NCI-H82 (cell line): ENCODE measurements at places on chromosomes 1 and 21.

- DNase-seq = peak; percentile 55
Observed at GRCh38 chr1:59814901-59815825, at the start of gene HOOK1. TSS of gene HOOK1 (plus strand) at chr1:59814949. CDS start at chr1:59815118, 169 bp downstream.

- no peak for DNase-seq
Observed at GRCh38 chr1:55854911-55855310, 639.7 kb upstream of the USP24 start.

DNA sequence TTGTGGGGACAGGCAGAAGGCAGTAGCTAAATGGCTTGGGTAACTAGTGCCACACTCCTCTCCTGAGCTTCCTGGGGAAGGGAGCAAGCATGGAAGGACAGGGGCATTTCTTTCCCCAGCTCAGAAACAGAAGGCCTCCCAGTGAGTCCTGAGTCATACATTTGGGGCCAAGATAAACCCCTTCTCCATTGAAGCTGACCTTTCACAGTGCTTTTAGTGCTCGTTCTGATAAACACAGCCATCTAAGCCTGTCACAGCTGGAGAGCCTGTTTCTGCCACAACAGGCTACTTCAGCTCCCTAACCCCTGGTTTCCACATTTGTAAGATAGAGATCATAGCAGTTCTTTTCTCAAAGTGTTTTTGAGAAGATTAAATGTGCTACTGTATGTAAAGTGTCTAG is 374.0 kb downstream of the LMX1A start:
- DNase-seq = no peak

DNA sequence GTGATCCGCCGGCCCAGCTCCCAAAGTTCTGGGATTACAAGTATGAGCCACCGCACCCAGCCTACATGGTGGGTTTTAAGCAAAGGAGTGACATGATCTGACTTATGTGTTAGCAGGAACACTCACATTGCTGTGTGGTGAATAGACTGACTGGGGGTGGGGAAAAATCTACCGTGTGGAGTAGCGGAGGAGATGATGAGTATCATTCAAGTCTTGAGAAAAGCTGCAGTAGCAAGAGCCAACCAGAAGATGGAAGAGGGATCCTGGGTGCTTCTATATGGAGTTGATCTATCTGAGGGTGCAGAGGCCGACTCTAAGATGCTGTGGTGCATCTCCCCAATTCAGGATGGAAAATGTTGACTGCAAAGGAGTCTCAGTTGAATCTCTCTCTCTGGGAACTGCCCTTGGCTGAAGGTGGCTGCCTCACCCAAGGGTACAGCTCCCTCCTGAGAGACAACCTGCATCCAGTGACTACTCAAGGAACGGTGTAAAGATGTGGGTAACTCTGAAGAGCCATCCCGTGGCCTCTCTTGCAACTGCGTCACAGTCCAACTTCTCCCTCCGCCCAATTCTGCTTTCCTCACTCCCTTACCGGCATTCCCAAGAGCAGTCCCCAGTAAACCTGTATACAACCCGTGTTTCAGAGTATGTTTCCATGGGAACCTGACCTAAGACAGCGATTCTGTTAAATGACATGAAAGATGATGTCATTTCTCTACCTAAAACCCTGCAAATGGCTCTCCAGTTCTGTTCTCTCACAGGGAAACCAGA is 7.4 kb upstream of the B3GALNT2 start:
- peak; percentile 52 for DNase-seq

DNA sequence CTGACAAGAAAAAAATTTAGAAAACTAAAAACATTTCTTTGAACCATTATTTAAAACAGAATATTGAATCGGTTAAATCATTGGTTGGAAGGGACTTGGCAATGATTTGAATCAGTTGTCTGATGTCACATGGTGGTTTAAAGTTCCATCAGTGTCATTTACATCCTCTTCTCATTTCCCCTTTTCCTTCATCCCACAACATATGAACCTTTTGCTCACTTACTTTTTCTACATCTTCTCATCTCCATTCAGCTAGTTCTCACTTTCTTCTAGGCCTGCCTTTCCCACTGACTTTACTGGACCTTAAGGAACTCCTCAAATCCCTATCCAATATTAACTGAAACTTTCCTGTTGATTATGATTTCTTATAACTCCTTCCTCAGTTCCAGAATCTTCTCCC is 58.5 kb downstream of the PHACTR4 start:
- DNase-seq = no peak

DNA sequence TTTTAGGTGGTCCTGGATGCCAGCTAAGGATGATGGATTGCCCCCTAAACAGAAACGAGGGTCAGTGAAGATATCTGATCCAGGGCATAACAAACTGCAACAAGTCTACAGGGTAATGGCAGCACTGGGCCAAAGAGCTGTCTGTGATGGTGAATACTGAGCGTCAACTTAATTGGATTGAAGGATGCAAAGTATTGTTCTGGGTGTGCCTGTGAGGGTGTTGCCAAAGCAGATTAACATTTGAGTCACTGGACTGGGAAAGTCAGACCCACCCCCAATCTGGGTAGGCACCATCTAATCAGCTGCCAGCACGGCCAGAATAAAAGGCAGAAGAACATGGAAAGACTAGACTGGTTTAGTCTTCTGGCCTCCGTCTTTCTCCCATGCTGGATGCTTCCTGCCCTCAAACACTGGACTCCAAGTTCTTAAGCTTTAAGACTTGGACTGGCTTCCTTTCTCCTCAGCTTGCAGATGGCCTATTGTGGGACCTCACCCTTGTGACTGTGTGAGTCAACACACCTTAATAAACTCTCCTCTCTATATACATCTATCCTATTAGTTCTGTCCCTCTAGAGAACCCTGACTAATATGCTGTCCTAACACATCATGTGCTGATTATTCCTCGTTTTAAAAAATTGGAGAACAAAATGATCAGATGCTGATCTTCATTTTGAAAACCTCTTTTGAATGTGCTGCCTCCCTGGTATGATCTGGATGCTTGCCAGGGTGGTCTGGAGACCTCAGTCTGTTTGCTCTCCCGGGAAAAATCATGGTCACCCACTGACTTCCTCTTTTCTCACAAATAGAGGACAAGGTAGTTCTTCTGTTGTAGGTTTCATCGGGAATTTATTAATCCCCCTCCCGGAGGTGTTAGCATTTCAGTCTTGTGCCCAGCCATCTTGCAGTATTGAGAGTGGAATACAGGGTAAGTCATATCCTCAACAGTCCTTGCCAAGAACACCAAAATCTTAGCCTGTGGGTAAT is 234.7 kb downstream of the SETD4 start:
- DNase-seq = peak; percentile 83

GRCh38 chr1:58848818-58849411 is 65.1 kb upstream of the JUN start:
- DNase-seq = no peak

DNA sequence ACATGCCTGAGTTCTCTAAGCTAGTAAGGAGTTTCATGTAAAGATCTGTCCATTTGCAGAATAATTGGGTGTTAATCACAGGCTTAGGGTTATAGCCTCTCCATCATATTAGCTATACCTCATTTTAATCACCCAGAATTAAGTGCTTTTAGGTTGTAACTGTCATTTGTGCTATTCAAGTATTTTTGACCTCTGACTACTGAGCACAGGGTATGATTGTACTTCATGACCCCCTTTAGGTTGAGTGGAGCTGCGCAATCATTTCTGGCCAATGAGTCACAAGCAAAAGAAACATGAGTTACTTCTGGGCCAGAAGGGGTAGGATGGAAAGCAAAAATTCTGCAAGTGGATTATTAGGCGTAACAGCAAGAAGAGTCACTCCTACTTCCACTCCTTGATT is 8.4 kb upstream of the SNX7 start:
- DNase-seq = no peak

- no peak for DNase-seq
Observed at GRCh38 chr1:41659903-41660302, 175.4 kb upstream of the EDN2 start.

DNA sequence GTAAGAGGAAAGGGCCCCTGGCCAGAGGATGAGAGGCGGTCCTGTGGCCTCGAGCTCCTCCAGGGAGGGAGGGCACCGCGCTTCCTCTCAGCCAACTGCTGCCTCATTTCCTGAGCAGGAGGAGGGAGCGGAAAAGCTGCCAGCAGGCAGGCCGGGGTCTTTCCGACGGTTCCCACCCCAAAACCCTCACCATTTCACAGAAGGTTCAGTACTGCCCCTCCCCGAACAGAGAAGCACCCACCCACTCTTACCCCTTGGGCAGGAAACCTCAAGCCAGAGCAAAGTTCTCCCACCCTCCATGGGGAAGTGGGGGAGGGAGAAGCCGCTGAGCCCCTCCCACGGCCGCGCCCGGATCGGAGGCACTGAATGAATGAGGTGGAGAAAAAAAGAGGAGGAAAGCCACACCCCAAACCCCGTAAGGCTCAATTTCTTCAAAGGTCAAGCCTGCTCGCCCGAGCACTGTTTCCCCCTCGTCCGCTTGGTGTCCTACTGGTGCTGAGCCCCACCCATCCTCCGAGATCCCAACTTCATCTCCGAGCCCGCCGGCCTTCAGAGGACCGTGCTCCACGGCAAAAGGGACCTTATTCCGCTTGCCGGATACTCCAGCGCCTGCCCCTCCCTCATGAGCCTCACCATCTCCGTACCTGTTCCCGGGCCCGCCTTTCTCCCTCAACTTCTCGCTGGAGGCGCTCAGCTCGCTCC is 9.4 kb downstream of the TPM3 start:
- peak; percentile 70 for DNase-seq

GRCh38 chr1:230760360-230760827 is 13.2 kb downstream of the CAPN9 start:
- no peak for DNase-seq

DNA sequence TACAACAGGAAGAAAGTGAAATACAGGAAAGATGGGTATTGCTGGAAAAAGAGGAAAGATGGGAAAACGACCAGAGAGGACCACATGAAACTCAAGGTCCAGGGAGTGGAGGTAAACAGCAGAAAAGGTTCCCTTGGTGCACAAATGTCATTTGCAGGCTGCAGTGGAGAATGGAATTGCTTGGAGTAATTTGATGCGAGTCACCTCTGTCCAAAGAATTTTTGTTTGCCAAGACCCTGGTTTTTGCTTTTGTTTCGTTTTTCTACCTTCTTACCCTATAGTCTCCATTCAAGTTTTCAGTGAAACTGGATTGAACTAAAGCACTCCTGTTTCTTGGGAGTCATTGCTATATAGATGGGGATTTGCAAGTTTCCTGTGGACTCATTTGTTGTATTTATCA is 464.3 kb downstream of the CAMTA1 start:
- no peak for DNase-seq

DNA sequence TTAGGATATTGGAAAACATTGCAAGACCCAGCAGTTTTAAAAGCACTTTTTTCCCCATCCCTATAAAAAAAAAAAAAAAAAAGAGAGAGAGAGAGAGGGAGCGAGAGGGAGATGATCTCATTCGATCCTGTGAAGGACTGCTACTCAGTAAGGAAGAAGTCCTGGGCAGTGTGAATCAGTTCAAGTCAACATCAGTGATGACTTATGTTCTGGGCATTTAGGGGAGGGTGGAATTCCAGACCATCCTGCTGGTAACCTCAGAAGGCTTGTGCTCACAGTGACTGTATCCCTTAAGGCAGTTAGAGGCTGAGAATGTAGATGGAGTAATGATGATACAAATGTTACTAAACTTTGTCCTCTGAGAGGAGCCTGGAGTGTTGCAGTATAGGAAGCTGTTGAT is 151.4 kb downstream of the TGFB2 start:
- DNase-seq = no peak

DNA sequence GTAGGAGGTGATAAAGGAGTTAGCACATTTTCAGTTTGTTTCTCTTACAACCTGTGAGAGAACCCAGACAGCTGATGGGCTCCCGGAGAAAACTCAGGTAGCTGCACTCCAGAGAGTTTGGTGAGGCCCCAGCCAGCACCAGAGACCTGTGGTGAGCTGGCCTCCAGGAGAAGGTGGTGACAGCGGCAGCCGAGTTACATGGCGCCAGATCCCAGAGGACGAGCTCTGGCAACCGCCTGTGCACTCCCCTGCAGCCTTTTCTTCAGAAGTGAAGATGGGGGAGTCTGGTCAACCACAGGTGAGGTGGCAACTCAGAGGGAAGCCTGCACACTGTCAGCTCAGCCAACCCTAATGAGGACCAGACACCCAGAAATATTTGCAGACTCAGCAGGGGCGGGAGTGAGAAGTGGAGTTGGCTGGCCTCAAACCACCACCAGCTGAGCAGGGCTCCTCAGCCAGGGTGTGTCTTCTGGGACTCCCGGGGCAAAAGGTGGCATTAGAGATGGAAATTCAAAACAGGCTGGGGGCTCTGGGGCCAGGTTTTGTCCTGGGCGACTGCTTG is 209.7 kb downstream of the SETD4 start:
- DNase-seq = no peak

DNA sequence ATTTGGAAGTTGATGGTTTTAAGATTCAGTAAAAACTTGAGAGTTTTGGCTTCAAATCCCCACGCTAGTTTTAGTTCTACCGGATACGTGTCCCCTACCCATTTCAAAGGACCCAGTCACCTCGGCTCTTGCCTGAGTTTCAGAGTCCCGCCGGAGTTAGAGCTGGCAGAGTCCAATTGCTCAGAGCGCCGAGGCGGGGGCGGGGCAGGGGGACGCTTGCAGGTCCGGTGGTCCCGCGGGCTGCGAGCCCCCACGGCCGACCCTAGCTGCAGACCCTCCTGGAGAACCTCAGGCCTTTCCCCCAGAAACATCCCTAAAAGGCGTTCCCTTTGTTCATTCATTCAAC is 765 bp upstream of the VPS45 start:
- DNase-seq = peak; percentile 92

- DNase-seq = no peak
Observed at GRCh38 chr1:6109688-6110087, 64.0 kb downstream of the KCNAB2 start.

GRCh38 chr1:213380865-213381264 is 329.8 kb downstream of the RPS6KC1 start:
- DNase-seq = no peak

DNA sequence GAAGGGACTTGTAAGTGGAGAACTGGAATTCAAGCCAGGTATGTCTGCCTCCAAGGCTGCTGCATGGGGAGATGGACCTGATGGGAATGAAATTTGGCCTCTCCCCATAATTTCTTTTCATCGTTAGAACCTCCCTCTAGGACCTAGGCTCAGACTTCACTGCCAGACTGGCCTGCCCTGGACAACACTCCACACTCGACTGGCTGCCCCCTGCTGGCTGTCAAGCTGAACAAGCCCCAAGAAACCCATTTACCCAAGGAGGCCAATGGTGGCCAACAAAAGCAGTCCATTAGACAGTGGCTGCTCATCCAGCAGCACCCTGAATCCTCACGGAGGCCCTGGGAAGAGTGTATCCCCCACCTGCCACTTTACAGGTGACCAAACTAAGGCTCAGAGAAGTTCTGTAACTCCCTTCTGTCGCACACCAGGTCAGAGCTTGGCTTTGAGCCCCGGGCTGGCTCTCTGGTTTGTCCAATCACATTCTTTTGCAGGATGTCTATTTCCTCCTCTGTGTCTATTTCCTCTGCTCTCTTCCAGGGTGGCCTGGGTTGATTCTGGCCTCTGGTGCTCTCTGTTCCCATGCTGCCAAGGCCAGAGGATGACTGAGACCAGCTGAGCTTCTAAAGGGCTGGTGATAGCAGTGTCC is 3.8 kb downstream of the RNF186 start:
- DNase-seq = peak; percentile 75

DNA sequence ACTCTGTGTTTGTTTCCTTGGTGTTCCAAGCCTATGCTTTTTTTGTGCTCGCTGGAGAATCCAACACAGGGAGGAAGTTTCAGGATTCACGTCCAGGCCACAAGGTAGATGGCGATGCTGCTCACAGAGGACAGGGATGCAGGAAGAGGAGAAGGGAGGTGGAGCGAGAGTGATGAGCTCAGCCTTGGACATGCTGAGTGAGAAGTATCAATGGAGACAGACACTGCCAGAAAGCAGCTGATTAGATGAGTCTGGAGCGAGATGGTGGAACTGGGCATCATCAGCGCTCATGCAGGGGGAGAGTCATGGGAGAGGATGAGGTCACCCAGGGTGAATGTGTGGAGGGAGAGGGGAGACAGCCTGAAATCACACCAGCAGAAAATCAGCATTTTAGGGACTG is 110.0 kb downstream of the GLUL start:
- DNase-seq = peak; percentile 20
